ENCODE measurements at places on chromosomes 1 and 21.

DNA sequence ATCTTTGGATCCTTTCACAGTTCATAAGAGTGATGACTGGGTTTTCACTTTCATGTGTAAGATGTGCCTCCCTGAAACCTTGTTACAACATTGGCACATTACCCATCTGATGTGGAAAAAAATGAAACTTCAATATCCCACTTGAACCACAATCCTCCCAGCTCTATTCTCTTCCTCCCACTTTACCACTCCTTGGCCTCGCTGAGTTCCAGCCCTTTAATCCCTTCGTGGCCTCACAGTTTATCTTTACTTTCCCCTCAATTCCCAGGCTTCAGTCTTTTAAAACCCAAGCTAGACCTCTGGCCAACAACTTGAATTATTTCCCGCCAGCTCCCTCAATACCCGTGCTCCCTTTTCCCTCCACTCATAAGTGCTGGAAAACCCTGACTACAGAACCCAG, 25.0 kb upstream of the CTTNBP2NL start:
- DNase-seq, result no peak

DNA sequence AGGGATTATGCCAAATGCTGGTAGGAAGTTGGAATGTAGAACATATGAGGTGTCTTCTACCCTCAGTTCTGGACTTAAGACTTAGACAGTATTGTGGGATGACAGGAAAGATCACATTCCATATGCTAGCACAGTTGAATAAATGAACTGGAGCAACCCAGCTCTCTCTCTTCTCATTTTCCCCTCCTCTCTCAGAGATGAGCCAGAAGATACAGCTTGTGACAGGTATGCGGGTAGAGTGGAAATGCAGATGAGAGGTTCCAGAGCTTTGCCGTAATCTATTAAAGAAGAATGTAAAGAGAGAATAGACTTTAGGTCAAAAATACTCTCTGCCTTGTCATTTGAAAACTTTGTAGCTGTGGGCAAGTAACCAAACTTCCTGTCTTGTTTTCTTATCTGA, 32.5 kb upstream of the HMCN1 start:
- no peak for DNase-seq

- DNase-seq, result no peak
Measured at GRCh38 chr1:69992594-69992993, 212.8 kb downstream of the LRRC40 start.

- no peak for DNase-seq
Measured at GRCh38 chr1:17263936-17264335, 15.0 kb downstream of the PADI3 start.

DNA sequence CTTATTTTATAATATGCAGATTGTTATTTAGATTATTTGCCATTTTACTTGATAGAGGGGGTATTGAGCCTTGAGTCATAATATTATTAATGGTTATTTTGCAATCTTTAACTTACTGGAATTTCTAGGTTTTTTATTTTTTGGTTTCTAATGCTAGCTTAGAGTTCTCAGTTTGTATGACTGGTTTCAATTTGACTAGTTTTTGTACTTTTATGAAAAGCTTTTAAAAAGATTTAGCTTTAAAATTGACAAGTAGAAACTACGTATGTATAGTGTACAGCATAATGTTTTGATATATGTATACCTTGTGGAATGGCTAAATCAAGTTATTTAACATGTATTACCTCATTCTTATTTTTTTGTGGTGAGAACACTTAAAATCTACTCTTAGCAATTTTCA, 41.5 kb downstream of the CEP350 start:
- DNase-seq, result no peak

DNA sequence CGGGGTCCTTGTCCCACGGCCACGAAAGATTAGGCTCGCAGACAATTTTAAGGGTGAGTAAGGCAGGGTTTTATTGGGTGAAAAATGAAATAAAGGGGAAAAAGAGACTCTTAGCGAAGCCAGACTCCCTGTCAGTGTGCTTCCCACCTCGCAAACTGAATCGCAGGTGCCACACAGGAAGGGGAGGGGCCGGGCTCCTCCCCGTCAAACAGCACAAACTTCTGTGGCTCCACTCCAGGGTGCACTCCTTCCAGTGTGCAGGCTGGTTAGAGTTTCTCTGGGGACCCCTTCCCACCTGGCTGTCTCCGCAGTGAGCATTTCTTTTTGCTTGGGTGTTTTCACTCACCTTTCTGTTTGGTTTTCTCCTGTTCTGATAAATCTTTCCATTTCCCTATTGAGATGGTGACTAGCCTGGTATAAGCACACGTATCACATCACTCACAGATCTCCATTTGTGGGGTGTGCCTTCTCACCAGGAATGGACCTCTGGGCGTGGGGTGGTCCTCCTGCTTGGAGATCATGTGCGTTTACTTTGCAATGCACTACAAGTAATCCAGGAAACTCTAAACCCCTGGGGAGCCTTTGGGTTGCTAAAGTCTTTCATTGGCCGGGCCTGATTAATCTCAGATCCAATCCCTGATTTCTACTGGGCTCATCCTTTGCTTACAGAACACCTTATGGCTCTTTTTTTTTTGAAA, 37.6 kb upstream of the GALNT2 start:
- DNase-seq, result no peak

DNA sequence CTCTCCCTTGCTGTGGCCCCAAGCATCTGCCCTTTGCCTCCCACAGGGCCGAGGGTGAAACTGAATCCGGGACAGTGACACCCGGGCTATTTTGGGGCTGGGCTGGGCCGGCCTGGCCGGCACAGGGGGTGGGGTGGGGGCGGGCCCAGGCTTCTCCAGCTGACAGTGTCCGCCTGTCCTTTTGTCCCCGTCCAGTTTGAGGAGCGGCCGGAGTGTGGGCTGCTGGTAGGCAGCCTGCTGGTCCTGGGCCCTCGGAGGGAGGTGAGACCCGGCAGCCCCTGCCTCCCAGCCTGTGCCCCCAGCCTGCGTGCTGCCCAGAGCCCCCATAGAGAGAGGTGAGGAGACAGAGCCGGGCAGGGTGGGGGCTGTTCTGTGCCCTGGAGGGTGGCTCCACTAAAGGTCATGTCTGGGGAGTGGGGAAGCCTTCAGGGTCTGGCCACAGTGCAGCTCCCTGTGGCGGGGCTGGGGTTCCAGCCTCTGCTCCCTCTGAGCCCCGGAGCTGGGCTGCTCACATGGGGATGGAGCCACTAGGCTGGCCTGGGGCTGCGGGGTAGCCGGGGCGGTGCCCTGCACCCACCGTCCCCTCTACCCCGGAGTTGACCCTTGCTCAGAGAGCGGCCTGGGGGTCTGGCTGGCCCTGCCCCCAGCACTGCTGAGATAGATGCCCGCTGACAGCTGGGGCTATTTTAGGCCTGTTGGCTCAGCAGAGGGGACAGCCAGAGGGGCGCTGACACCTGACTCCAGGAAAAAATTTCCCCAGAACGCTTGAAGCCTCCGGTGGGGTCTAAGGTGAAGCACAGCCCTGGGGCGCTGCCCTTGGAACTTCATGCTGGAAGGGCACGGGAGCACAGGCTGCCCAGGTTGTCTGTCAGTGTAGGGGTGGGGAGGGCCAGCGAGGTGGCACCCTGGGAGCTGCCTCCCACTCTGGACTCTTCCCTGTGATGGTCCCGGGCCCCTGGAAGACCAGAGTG, at the start of gene OBSCN:
Gene OBSCN, plus strand, starts transcription at position 194 of the 971 bp plus-strand sequence. CDS start 3,740 bp downstream, outside the sequence.
- DNase-seq, result no peak

DNA sequence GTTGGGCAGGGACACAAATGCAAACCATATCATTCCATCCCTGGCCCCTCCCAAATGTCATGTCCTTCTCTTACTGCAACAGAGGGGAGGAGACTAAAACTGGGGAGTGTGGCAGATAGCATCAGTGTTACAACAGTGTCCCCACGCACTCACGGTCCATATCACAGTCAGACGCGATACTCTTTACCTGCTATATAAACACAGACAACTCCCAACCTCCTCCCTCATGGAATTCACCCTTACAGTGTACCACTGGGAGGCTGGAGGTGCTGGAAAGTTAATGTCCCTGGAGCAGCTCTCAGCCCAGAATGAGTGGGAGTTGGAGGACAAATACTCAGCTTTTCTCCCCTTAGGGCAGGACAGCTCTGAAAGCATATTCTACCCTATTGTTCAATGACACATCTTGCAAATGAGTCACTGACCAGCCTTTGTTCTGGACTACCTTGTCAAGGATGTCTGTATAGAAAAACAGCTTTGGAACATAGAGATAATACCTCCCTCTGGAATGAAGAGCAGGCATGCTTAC, 445.9 kb downstream of the SETD4 start:
- no peak for DNase-seq

DNA sequence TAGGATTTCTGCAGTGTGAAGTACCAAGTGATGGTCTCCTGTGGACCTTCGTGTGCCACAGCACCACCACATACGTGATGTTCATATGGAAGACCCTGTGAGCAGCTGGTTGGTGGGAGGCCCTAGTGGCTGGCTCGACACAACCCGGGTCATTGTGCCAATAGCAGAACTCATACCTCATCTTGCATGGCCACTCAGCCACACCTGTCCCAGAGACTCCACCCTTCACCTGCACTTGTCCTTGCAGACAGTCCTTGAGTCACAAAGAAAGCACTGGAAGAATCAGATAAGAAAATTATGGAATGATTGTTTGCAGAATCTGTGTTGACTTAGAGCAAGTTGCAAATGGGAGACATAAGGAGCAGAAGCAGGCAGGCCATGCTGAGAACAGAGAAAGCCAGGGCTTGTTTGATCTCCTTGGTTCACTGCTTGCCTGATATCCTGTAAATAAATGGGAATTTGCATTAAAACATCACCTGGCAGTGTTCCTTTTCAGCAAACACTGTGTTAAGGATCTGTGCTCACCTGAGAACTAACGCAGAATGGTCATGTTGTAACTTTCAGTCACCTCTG, 307.7 kb downstream of the SIPA1L2 start:
- no peak for DNase-seq

- DNase-seq, result no peak
Measured at GRCh38 chr21:38471766-38472165, 26.5 kb downstream of the ERG start.

DNA sequence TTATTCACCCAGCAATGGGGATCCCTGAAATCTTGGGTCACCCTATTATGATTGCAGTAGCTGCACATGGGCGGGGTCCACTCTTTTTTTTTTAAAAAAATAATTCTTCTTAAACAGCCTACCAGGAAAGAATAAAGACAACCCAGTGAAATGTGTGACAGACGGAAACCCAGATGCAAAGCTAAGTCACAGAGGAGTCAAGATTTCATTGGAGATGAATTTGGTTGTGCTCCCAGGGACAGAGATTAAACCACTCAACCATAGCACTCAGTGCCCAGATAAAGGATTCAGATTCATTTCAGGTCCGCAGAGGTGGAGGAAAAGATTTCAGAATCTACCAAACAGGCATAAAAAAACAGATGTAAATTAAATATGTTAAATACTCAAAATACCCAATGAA, 583.5 kb upstream of the ZP4 start:
- DNase-seq, result no peak

GRCh38 chr1:60145771-60146170, 72.2 kb upstream of the C1orf87 start:
- DNase-seq, result no peak

DNA sequence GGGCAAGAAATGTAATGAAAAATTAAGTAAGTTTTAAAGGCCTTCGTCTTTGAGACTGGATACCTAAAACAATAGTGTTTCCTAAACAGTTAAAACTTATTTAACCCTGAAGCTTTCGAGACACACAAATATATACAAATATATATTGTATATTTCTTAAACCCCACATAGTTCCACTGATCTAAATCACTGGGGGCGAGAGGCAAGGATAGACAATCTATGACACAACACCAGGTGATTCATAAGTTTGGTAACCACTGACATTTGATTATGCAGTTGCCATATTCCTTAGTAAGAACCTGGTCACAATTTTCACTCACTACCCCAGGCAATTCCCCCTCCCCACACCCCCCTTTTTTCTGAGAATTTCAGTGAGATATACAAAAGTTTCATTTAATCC, 55.3 kb upstream of the BOLA1 start:
- no peak for DNase-seq

DNA sequence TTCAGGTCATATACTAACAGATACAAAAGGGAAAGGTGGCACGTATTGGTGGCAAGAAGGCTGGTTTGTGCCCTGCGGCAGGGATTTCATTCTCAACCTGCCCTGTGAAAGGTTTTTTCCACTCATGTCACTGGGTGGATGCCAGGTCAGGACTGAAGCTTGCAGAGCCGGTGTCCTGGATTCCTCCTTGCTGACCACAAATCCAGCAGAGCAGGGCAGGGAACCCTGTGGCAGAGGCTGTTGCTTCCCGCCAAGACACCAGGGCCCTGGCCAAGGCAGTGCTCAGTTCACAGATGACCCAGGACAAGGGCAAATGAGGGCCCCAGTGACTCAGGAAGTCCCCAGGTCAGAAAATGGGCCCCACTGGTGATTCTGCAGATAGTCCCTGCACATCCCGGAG, 16.4 kb downstream of the BSND start:
- no peak for DNase-seq

- no peak for DNase-seq
Measured at GRCh38 chr1:247459507-247459906, 1.6 kb upstream of the OR2B11 start.

DNA sequence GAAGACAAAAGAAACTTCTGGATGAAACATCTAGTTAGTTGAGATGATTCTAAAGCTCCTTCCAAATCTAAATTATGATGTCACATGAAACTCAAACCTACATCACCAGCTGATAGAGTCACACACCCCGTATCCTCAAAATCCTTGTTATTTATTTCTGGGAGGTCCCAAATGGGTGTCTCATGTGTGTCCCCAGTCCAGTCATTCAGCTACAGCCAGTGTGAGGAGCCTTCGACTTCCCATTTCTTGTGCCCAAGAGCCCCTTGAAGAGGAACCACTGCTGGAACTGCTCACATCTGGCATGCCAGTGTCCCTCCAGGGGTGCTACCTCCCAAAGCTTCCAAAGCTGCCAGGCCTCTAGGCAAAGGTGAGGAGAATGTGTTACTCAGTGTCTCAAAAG, 32.5 kb upstream of the KCNA3 start:
- no peak for DNase-seq

DNA sequence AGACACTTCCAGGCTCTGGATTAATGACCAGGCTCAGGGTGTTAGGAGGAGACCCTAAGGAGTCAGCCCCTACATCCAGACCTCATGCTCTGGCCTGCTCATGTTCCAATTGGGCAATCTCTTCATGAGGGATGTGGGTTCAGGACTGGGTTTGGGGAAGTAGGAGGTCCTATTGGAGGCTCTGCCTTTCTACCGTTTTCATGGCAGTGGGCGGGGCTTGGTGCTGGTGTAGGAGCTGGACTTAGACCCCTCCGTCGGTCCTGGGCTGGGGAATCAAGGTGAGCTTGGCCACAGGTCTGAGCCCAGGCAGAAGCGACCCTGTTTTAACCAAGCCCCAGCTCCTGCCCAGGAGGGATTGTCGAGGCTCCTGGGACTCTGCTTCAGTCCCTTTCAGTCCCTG, 123.4 kb downstream of the PRDM16 start:
- DNase-seq, result no peak

- no peak for DNase-seq
Measured at GRCh38 chr1:113207019-113207418, 134.0 kb downstream of the LRIG2 start.

DNA sequence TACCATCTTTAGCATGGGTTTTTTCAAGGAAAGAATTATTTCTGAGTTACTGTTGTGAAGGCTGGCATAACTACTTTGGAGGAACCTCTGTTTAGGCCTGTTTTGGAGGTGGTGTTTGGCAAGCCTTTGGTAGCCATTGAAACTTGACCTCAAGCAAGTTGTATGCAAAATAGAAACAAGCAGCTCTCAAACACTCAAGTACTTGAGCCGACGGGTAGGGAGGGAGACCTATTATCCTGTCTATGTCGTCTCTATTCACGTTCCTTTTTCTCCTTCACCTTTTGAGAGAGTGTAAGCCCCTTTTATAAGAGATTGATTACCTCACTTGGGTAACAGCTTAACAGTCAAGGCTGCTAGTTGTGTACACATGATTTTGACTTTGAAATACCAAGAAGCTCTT, 878.3 kb upstream of the CXADR start:
- DNase-seq, result no peak

Data from NCI-H1417 treated with DMSO at 0.1 percent for 48 hours (cell line).